Activated effector memory CD4-positive, alpha-beta T cell treated with Interleukin-2 at 50 U/mL for 16 hours (primary cell): ENCODE measurements at places on chromosomes 12 and 14.

DNA sequence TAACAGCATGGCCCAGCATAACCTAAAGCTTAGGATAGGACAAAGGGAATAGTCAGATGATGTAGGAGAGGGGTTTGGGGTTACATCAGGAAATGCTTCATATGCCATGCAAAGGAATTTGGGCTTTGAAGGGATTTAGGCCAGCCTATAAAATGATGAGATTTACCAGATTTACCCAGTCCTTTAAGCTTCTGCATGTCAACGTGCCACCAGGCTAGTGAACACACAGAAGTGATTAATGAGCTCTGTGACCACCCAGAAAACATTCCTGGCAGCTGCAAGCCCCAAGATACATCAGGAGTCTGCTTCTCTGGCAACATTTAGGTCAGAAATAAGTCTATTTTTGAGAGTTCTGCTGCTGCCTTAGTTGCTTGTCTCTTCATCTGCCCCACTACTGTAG is 118.3 kb downstream of the LRIG3 start:
- no peak for DNase-seq

- no peak for DNase-seq
These were observed 87.2 kb upstream of the SOX5 start for GRCh38 chr12:24036438-24037216.

DNA sequence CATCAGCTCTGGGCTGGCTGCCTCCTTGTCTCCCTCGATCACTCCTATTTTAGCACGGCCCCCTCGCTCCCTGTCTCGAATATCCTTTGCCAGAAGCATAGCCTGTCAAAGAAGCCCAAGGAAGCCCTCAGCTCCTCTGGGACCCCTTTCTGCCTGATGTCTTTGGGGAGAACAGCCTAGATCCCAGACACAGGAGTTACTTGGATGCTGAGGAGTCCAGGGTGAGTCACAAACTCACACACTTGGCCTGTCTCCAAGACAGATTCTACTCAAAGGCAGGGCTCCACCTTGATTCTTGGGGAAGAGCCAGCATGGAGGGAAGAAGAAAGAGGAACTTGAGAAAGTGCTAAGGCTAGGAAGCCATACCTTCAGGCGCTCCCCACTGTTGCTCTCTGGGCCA is 8.1 kb downstream of the AVIL start:
- no peak for DNase-seq

DNA sequence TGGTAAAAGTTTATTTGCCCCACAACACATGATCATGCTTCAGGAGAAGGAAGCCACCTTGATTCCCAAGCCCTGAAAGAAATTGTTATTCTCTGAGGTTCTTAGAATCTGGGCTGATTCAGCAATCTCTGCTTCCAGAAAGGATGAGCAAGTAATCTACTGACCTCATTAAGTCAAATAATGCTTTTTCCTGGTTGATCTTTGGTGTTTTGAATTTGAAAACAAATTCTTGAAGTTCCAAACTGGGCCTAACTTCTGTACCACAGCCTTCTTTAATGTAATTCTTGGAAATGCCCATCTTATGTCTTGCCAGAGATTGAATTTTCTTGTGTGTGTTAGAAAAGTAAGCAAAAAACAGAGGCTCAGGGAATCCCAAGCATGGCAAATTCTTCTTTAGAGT is 319.2 kb upstream of the DDHD1 start:
- no peak for DNase-seq

DNA sequence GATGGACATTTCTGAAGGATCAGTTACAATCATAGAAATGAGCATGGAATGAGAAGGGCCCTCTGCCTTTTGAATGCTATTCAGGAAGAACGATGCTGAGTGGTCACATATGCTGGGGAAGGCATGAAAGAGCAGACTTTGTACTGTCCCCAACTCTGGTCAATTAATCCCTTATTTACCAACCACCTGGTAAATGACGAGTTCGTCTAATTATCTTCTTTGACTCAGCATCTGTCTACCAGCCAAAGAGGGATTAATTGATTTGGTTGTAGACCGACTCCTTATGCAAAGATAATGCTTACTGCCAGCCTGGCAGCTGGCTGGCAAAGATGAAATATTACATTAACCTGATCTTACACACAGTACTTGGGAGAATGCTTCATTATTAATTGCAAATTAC is 152.2 kb downstream of the CHST11 start:
- DNase-seq = no peak

GRCh38 chr14:44449680-44450079 is 57.4 kb downstream of the FSCB start:
- no peak for DNase-seq

DNA sequence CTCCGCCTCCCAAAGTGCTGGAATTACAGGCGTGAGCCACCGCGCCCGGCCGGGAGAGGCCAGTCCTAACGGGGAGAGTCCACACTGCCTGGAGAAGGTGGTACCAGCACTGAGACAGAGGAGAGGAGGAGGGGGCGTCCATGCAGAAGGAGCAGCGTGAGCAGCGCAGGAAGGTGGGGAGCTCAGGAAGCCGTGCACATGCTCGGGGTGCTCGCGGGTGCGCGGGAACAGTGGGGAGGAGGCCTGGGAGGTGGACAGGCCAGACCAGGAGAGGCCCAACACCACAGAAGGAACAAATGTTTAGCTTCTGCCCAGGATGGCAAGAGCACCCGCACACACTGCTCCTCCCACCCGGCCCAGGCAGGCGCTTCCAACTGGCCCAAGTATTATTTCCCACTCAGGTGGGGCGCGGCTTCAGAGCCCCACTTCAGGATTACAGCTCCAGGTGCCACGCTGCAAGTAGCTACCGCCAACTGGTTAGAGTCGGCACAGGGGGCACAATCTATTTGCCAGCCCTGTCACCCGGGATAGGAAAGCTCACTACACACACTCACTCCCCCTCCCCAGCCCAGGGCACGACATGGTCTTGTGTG is 80.8 kb upstream of the BCL11B start:
- DNase-seq = no peak

GRCh38 chr14:80944861-80945617 is 3.5 kb upstream of the CEP128 start:
- no peak for DNase-seq

DNA sequence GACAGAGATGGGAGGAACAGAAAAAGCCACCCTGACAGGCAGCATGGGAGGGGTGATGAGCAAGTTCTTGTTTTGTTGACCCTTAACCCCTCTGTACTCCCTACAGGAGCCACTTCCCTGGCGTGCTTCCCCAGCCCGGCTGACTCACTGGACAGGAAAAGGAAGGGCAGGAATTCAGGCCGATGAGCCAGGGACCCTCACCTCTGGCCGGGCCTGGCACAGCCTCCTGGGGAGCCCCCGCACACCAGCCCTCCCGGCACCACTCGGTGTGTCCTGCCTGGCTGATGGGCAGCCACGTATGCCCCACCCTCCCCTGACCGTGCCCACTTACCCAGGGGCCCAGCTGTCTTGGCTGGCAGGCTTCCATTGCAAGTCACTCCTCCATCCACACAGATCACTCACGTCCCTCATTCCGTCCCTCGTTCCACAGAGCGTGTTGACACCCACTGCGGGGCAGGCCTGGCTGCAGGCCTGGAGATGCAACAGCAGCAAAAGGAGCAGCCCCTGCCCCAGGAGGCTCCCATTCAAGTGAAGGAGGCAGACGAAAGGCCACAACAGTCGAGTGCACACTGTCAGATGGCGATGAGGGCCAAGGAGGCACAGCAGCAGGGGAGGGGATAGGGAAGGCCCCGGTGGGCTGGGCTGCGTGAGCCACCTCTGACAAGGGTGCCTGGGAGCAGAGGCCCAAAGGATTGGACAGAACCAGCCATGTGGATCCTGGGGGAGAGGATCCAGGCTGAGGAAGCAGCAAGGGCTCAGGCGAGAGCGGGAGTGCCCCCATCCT is 19.7 kb upstream of the CD9 start:
- DNase-seq = no peak

GRCh38 chr14:61379639-61380184 is 58.3 kb downstream of the PRKCH start:
- no peak for DNase-seq

DNA sequence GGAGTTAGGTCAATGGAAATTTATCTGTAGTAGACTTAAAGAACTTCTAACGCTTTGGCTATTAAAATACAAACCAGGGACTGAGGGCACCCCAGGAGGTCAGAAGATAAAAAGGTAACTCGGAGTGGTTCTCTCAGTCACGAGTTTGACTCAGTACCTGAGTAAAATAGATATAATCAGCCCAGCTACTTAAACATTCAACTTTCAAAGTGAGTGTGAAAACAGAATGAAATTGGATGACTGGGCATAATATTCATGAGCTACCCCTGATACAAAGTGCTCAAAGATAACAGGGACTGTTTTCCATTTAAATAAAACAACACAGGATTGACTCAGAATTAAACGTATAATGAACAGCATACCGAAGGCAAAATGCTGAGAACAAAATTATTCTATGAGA is 75.0 kb downstream of the FOXN3 start:
- DNase-seq = no peak

DNA sequence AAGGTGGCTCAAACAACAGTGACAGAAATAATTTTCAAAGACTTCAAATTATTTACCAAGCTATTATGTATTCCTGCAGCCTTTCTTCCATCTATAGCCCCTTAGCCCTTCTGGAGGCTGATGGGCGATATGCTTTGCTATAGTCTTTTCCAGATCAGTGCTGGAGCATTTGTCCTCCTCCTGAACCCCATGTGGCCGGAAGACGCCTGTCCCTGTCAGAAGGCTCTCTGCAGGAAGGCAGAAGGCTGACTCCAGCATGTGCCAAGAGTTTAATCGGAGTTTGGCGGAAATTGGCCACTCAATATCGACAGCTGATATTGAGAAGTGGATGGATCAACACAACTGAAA is 49.3 kb upstream of the MAX start:
- DNase-seq = no peak
